Activated T-cell treated with anti-CD3 and anti-CD28 coated beads, Interleukin-2, amount 50 U/mL, for 24 hours (primary cell): ENCODE measurements at places on chromosomes 13 and 19.

DNA sequence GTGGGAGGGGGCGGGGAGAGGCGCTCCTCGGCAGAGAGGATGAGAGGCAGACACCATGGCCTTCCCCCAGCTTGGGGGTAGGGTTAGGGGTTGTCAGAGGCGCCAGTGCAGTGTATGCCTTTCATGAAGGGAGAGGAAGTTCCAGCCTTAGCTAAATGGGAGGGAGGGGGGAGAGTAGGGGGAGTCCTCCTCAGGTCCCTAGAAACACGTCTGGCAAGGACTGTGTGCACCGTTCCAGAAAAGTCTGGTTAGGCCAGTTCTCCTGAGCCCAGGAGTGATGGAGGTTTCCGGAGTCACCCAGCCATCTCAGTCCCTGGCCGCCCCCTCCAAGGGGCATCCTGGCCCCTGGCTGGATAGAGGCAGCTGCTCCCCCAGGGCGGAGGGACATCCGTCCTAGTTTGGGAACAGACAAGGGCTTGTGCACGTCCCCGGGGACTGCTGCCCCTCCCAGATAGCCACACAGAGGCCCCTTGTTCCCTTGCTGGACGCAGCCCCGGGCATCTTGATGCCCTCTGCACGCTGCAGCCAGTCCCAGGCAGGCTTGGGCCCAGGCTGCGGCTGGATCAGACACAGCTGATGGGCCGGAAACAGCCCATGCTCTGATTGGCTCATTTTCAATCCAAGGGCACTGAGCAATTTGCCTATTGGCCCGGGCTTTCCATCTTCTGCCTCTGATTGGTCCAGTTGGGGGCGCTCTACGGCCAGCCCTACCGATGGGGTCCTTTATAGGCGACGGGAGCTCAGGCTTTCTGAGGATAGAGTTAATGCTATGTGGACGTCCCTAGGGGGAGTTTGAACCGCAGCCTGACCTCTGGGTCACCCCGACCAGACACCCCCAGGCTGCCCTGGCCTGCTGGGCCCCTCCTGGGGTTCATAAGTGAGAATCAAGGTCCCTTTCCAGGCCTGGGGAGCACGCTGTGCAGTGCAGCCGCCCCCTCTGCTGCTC lies 3.8 kb downstream of the S1PR2 start:
- no peaks in the 10 kb centered on the region for H3K27me3 ChIP-seq
- peaks cover 14% of the 10 kb centered on the region for H3K4me1 ChIP-seq
- no peak overlapping the region for H3K4me3 ChIP-seq
- H3K27ac ChIP-seq: no peak overlapping the region

GRCh38 chr13:95075506-95075905 lies 225.7 kb downstream of the ABCC4 start:
- H3K4me3 ChIP-seq: no peak overlapping the region
- peaks cover 80% of the 10 kb centered on the region for H3K36me3 ChIP-seq
- no peak overlapping the region for H3K27ac ChIP-seq
- H3K4me1 ChIP-seq: no peaks in the 10 kb centered on the region

DNA sequence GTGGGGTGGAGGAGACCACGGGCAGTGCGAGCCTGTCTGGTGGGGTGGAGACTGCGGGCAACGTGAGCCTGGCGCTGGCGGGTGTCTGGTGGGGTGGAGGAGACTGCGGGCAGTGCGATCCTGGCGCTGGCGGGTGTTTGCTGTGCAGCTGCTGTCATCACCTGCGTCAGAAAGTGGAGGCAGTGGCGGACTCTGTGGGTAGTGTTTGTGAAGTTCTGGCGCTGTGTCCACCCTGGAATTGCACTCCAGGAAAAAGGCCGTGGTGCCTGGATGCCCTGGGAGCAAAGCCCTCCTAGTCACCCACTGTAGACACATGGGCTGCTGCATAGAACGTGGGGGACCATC lies 6.2 kb downstream of the TEX29 start:
- H3K4me3 ChIP-seq: no peak overlapping the region
- DNase-seq: no peak
- H3K36me3 ChIP-seq: no peaks in the 10 kb centered on the region

- peak overlapping the region; percentile 90 for H3K4me3 ChIP-seq
- H3K36me3 ChIP-seq: peaks cover 55% of the 10 kb centered on the region
- peaks cover 31% of the 10 kb centered on the region for H3K4me1 ChIP-seq
- no peaks in the 10 kb centered on the region for H3K27me3 ChIP-seq
These were observed 491 bp downstream of the ZNF525 start for GRCh38 chr19:53365899-53366493.

DNA sequence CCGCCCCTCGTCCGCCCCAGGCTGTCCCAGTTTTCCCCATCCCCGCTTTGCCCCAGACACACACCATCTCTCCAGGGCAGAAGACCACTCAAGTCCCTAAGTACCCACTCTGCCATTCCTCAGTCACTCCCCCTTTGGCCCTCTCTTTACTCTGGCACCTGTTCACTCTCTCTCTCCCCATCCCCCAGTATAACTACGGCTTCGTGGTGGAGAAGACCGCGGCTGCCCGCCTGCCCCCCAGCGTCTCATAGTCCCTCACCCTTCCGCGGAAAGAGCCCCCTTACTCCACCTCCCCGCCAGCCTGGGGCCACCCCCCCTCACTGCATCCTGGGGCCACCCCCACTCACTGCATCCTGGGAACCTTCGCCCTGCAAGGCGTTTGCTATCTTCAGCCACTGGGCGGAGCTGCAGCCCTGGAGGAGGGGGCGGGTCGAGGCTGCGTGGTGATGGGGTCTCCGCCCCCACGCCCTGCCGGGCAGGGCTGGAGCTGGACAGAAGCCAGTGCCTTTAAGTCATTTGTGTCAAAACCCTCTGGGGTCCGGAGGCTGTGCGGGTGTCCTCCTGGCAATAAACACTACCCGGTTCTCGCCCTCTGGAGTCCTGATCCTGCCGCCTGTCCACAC lies 5.0 kb downstream of the MVB12A start:
- peak; percentile 49 for DNase-seq
- no peak overlapping the region for H3K27ac ChIP-seq
- H3K4me3 ChIP-seq: no peak overlapping the region
- no peaks in the 10 kb centered on the region for H3K27me3 ChIP-seq
- H3K4me1 ChIP-seq: peaks cover 11% of the 10 kb centered on the region
- H3K36me3 ChIP-seq: peaks cover 16% of the 10 kb centered on the region

DNA sequence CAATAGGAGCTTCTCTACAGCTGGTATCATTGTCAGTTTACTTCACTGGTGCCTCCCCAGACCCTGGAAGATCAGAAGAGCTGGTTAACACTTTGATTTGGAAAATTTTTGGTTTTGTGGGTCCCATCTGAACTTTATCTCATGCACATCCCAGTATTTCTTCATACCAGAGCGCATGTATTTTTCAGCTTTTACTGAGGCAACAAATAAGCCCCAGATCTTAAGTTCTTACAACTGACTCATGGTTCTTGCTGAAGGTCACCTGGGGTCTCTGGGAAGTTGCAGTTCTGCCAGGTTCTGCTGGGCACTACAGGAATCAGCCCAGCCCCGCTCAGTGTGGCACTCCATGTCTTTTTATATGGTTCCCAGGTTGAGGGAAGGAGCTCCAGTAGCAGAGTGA lies 1249.9 kb downstream of the EFNB2 start:
- no peaks in the 10 kb centered on the region for H3K27me3 ChIP-seq
- no peaks in the 10 kb centered on the region for H3K4me1 ChIP-seq
- no peak overlapping the region for H3K27ac ChIP-seq
- no peak overlapping the region for H3K4me3 ChIP-seq
